Thoracic aorta (tissue), 2 donors: ENCODE measurements at places on chromosomes 1 and 21.

DNA sequence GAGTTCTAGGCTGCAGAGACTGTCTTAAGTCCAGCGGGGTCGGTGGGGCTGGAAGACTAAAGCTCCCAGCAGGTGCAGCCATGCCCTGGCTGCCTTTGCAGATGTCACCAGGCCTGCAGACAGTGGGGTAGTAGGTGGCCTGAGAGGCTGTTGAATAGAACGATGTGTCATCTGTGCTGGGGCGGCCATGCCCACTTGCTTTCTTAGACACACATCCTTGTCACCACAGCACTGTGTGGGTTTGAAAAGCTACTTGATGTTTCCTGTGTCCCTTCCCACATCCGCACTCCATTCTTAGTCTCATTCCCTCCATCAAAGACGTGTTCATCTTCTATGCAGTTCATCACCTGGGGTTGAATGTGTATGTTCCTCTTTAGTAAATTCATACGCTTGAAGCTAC lies 184.5 kb upstream of the TMEM51 start:
- DNase-seq: no peak

DNA sequence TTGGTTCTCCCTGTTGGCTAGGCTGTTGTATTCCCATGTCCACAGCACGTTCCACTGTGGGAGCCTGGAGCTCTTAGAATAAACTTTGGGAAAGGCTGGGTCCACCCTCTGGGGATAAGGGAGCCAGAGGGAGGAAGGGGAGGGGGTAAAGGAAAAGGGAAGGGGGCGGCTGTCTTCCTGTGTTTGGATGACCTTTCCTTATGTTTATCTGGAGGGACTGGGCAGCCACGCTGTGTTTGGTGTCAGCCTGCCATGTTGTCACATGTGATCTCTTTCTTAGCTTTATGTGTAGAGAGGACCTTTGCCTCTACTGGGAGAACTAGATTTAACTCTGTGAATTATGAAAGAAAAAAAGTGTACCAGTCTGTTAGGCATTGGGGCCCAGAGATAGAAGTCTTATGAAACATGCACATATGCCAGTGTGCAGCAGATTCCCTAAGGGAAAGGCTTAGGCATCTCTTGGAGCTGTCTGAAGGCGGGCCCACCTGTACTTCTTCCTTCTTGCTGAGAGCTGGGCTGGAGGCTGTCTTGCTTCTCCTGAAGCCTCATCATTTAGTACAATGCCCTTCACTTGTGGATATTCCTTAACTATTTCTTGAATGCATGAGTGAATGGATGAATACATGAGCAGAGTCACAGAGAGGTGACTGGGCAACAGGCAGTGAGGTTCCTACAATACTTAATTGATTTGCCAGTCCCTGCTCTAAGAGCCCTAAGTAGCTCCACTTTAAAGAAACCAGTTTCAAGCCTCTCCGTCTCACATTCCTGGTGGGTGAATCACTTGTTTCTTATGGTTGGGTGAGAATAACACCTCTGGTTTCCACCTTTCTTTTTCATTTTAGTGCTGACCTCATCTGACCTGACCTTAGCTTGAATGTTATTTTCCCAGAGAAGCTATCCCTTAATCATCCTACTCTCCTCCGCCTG lies 62.5 kb upstream of the ARHGAP29 start:
- DNase-seq: no peak

DNA sequence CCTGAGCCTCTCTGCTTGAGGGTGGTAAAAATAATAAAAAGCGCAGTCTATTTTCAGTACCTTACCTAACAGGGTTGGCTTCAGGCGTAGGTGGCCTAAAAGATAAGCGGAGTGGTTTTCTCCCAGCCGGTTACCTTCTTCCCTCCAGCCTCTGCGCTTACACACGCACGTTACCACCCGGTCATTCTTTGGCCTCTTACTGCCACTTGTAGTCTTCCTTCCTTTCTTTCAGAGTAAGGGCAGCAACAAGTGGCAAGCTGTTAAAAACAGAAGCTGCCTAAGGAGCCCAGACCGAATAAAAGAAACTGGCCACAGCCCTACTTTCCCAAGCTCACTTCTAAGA lies 35.4 kb downstream of the CLCA1 start:
- no peak for DNase-seq

DNA sequence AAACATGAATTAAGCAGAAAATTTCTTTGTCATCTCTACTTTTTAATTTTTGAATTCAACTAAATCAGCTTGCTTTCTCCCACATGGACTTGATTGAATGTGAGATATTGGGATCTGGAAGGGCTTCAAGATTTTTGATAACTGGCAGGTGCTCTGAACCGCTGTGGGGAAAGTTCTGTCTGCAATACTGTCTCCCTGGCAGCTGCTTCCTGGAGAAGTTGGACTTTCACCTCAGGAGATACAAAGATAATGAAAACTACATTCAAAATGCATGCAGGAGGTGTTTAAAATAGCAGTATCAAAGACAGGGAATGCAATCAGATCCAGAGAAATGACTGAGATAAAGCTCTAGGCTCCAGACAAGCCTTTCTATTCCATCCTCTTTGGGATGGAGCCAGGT lies 338.3 kb downstream of the NEGR1 start:
- DNase-seq: no peak

DNA sequence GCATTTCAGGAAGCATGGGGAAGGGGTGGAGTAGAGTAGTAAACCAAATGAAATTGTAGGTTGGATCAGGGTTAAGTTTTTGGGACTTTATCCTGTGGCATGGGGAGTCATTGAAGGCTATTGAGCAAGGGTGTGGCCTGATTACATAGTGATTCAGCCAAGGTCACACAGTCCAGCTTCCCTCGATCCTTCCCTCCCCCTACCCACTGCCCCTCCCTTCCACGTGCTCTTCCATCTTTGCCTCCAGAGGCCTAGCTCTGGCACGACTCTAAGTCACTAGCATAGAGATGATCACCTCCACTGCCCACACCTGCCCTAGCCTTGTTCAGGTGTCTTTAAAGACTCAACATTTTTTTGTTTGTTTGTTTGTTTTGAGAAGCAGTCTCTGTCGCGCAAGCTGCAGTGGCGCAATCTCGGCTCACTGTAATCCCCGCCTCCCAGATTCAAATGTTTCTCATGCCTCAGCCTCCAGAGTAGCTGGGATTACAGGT lies 37.2 kb upstream of the SLC9A1 start:
- DNase-seq: no peak

DNA sequence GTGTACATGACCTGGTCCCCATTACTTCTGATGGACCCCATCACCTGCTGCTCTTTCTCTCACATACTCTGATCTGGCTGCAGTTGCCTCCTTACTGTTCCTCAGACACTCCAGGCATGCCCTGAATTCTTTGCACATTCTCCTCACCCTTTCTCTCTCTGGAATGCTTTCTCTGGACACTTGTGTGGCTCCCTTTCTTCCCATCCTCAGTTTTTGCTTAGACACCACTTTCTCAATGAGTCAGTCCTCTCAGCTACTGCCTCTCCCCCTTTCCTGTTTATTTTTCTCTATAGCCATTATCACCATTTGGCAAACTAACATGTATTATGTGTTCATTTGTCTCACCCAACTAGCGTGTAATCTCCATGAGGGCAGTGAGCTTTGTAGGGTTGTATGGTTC lies 28.1 kb downstream of the PLXNA2 start:
- no peak for DNase-seq

- no peak for DNase-seq
Observed at GRCh38 chr1:219289171-219289570, 115.5 kb downstream of the LYPLAL1 start.

GRCh38 chr1:118337346-118337745 lies 152.3 kb upstream of the SPAG17 start:
- no peak for DNase-seq

DNA sequence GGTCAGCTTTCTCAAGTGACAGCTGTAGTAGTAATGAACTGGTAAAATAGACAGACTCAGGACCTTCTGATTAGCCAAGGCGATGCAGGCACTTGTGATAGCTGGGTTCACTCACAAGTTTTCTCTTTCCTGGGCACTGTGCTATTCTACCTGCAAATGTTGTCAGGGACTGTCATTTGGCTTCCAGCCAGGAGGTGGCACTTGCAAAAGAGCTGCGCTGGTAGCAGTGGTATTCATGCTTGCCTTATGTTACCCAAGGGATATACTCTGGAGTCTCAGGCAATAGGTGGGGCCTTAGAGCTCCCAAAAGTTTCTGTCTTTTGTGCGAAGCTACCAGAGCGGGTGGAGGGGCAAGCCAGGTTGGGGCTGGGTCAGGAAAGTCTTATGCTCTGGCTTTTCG lies 23.5 kb downstream of the IFI44 start:
- DNase-seq: no peak

DNA sequence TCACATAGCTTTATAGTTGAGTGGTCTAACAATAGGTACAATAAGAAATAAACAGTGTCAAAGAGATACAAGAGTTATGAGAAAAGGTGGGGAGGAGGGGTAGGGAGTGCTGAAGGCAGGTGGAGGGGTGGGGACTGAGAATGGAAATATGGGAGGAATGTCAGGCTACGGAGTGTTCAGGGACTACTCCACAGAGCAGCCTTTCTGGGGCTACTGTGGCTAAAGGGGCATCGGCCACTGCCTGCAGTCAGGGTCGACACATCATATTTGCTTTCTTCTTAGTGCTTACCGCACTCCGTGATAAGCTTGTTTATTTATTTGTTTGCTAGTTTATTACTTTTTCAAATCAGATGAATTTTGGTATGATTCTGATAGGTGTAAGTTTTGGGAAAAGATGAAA lies 34.4 kb upstream of the CRNN start:
- no peak for DNase-seq

DNA sequence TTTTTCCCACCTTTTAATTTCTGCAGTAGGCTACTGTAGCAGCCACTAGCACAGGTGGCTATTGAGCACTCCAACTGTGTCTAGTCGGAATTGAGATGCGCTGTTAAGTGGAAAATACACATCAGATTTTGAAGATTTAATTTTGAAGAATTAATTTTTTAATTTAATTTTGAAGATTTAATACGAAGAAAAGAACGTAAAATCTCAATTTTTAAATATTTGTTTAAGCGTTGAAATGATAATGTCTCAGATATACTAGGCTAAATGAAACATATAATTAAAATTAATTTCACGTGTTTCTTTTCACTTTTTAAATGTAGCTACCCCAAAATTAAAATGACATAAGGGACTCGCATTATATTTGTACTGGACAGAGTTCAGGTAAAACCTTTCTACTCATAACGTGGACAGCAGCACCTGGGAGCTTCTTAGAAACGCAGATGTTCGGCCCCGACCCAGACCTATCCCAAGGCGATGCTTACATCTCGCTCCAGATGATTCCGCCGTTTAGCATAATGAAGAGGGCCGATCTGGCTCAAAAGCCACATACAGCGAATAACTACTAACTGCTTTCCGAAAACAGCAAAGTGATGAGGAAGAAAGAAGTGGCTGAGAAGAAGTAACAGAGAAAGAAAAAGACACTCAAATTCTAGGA lies 717 bp downstream of the CRYZL1 start:
- no peak for DNase-seq

DNA sequence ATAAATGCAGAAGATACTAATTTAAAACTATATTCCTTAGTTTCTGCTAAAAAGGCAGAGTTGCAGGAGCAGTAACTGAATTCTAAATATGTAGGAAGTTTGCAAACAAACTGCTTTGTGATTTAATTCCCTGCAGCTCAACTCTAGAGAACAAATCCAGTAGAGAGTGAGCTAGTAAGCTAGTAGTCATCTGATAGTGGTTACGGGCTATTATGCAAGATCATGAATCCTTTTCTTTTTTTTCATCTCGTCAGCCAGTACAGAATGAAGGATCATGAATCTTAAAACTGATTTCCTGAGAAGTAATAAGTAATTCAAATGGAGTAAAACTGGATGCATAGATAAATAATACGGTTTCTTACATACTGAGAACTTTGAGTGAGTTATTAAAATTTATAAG lies 3.3 kb downstream of the DPH5 start:
- no peak for DNase-seq

GRCh38 chr1:225882694-225883615 lies 775 bp upstream of the TMEM63A start:
- DNase-seq: no peak

GRCh38 chr1:219189021-219189824 lies 15.5 kb downstream of the LYPLAL1 start:
- DNase-seq: no peak

GRCh38 chr1:79042539-79042938 lies 36.0 kb upstream of the ADGRL4 start:
- DNase-seq: no peak

- no peak for DNase-seq
Observed at GRCh38 chr21:36541721-36542139, 61.8 kb upstream of the CLDN14 start.

DNA sequence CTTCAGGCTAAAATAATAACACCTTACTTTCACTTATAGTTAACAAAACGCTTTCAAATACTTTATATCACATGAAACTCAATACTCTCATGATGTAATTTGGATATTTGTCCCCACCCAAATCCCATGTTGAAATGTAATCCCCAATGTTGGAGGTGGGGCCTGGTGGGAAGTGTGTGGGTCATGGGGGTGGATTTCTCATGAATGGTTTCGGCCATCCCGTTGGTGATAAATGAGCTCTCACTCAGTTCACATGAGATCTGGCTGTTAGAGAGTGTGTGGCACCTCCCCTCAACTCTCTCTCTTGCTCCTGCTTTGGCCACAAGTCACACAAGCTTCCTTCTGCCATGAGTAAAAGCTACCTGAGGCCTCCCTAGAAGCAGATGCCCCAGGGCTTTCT lies 22.5 kb upstream of the PTGFRN start:
- DNase-seq: no peak

DNA sequence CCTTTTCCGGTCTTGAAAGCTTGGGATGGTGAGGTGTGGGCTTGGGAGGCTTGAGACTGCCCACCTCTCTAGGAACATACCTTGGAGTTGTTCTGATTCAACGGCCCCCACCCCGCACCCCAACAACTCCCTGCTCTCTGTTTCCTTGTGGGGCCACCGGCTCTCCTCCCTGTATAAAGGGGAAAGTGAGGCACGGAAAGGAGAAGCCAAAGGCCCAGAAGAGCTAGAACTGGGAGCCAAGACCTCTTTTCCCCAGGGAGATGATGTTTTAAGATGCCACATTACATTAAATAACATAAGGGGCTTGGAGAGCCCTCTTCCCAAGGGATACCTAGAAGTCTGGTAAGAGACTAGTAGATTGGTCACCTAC lies 1.2 kb upstream of the DLGAP3 start:
- DNase-seq: no peak

- no peak for DNase-seq
Observed at GRCh38 chr1:171845998-171846397, 4.7 kb downstream of the DNM3 start.

DNA sequence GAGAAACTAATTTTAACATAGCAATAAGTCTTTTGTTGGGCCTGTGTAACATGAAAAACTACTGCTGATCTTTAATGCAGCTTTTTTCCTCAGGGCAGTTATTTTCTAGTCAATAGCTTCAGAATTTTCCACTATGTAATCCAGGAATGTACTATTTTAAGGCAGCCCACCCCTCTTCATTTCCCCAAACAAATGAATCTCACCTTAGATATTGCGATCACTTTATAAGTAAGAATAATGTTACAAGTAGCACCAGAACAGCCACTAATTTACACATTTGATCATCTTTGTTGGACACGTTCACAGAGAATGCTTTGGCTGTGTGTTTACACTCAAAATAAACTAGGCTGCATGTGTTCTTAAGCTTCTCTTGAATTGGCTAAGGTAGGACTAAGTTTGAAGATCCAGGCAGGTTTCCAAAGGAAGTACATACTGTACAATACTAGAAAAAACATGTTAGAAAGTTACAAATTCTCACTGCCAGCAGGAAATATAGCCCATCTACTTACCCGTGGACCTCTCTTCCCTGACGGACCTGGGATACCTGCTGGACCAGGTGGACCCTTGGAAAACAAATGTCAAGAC lies 41.7 kb downstream of the COL24A1 start:
- no peak for DNase-seq

GRCh38 chr1:1594602-1595260 lies 5.2 kb downstream of the FNDC10 start:
- DNase-seq: no peak

GRCh38 chr1:2803086-2803930 lies 1.8 kb upstream of the TTC34 start:
- DNase-seq: no peak
